ENCODE measurements at places on chromosomes 3 and 15.

DNA sequence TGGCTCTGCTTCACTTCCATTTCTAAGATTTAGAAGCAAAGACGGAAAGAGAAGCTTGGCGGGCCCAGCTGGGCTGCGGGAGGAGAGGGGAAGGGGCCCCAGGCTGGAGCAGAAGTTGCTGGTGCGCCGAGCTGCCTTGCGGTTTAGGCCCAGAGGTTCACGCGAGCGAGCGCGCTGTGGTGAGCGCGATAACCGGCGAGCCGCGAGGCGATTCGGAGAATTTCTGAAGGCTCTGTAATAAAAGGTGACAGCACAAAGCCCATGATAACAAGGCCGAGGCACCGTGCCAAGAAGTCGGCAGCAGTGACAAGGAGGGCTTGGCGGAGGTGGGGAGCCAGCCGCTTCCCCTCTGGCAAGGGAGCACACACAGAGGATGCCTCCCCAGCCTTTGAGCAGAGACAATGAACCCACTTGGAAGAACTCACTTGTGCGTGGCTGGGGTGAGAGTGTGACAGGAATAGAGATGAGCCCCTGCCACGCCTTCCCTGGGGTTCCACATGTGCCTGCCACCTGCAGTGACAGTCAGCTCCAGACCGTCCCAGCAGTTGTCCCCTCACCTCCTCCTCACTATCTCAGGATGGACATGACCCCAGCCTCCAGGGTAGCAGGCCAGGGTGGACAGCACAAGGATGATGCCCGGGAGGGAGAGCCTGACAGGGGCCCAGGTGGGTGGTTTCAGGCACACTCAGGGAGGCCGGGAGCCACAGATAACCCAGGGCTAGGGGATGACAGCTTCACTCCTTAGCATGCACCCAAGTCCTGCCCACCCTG, 315.2 kb downstream of the UACA start:
- DNase-seq, result peak; percentile 34

DNA sequence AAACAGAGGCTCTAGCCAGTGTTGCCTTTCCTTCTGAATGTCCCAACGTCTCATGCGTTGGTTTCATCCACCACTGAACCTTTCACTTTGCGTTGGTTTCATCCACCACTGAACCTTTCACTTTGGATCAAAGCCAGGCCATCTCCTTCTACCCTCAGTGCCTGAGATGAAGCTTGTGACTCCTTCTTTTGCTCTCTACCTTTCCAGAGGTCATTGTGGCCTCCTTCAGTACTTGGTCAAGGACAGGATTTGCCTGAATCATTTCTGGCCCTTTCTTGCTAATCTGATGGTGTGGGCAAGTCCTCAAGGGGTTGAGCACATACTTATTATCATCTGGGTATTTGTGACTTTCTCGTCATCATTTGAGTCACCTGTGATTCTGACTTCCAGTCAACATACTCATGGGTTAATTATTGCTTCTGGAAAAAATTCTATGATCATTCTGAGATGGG, 50.0 kb downstream of the SELENOT start:
- no peak for DNase-seq

GRCh38 chr3:74004386-74004785, 379.6 kb upstream of the PDZRN3 start:
- no peak for DNase-seq

- no peak for DNase-seq
Observed at GRCh38 chr3:101379658-101380376, 59.4 kb upstream of the IMPG2 start.

GRCh38 chr3:171847133-171847532, 4.0 kb downstream of the TMEM212 start:
- no peak for DNase-seq

DNA sequence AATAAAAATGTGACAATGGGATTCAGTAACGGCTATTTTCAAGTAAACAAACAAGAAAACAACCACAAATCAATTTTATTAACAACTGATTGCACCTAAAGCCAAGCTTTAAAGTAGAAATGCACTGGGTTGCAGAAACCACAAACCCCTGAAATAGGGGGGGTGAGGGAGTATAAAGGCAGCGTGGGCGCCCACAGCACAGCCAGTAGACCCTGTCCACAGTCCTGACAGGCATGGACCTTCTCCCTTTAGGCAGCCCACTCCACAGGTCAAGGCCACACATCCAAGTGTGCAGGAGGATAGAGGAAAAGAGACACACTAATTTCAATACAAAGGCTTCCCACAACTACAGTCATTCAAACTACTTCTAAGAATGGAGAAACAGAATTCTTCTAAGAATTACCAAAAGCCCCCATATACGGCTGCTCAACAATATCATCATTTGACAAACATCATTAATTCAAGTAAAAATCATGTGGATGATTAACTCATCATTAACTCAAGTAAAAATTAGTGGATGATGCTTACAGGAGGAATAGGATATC, 48.7 kb downstream of the CHSY1 start:
- DNase-seq, result no peak

DNA sequence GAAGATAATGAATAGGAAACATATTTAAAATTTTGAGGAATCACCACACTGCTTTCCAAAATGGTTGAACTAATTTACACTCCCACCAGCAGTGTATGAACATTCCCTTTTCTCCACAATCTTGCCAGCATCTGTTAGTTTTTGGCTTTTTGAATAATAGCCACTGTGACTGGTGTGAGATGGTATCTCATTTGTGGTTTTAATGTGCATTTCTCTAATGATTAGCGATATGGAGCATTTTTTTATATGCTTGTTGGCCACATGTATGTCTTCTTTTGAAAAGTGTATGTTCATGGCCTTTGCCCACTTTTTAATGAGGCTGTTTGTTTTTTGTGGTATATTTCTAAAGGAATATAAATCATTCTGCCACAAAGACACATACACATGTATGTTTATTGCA, 166.3 kb downstream of the NECTIN3 start:
- no peak for DNase-seq

- DNase-seq, result no peak
Observed at GRCh38 chr15:26394801-26395200, 378.1 kb downstream of the GABRB3 start.

DNA sequence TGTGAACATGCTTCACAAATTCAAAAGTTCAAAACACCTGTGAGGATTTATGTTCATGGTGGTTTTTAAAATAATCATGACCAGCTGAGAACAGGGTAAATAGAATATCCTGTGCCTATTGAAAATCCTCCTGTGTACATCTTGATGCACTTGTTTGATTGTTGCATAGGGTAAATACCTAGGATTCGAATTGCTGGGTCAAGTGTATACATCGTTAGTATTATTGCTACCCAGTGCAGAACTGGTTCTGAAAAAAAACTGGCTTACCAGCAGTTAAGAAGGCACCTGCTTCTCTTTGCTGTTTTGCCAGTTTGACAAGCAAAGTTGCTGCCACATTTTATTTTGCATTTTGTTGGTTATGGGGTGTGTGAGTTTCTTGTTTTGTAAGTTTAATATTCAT, 272.6 kb downstream of the CLSTN2 start:
- no peak for DNase-seq

GRCh38 chr15:75712668-75713337, at the start of gene CSPG4:
Gene CSPG4 (minus strand): TSS chr15:75712848. CDS start chr15:75712755, 93 bp downstream.
- DNase-seq, result no peak

DNA sequence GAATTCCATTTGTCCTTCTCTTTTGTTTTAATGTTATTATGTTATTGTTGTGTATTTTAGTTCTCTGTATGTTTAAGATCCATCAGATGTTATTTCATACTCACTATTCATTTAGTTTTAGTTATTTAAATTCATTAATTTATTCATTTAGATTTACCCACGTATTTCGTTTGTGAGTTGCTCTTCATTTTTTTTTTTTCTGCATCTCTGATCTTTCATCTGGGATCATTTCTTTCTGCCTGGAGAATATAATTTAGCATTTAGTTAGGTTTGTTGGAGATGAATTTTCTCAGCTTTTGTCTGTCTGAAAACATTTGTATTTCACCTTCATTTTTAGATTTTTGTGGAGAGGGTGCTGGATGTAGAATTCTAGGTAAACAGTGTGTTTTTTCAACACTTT, 12.9 kb downstream of the NEO1 start:
- no peak for DNase-seq

DNA sequence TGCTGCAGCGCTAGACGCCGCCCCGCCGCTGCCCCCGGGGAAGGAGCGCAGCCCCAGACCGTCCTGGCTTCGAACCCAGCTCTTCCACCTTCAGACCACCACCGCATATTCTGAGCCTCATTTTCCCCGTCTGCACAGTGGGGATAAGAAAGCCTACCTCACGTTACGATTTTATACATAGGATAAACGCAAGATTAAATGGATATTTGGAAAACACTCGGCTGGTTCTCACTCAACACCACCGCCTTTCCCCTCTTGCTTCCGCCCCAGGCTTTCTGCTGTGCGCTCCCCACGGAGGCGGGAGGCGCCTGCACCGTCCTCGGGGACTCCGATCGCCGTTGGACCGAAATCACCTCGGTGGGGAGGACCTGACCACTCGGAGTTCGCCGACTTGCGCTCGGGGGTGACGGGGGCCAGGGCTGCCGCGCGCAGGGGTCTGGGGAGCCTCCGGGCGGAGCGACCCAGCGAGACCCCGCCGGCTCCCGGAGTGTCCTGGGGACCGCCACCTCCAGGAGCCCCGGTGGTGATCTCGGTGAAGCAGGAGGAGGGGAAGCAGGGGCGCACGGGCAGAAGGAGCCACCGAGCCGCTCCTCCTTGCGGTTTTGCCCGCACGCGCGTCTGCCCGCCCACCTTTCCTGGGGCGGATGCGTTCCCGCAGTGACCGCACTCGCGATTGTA, 4.0 kb downstream of the FBXL22 start:
- DNase-seq, result peak; percentile 56

DNA sequence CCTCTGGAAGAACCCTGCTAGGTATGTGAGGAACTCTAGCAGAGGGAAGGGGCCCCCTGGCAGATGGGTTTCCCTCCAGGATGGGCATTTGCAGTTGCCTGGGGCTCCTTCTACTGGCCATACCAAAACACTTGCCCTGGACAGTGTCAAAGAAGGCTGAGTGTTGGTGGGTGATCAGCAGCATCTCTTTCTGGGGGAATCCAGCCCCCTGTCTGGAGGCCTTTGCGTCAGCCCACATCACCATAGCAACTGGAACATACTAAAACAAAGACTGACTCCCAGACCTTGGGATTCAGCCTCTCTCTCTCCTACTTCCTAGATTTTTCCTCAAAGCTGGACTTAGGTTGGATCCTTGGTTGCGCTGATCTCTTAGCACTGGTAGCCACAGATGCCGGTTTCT, 8.1 kb downstream of the CEMIP start:
- no peak for DNase-seq

DNA sequence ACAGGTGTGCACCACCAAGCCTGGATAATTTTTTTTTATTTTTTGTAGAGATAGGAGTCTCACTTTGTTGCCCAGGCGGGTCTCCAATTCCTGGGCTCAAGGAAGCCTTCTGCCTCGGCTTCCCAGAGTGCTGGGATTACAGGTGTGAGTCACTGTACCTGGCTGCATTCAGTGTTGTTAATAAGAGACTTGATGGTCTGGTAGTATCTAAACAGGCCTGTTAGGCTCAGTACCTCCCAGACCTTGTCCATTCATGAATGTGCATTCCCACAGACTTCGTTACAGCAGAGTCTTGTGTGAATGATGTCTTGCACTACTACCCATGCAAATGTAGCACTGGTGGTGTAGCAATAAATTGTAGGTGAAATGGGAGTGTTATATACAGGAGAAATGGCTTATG, 17.7 kb downstream of the CMTM8 start:
- DNase-seq, result no peak

DNA sequence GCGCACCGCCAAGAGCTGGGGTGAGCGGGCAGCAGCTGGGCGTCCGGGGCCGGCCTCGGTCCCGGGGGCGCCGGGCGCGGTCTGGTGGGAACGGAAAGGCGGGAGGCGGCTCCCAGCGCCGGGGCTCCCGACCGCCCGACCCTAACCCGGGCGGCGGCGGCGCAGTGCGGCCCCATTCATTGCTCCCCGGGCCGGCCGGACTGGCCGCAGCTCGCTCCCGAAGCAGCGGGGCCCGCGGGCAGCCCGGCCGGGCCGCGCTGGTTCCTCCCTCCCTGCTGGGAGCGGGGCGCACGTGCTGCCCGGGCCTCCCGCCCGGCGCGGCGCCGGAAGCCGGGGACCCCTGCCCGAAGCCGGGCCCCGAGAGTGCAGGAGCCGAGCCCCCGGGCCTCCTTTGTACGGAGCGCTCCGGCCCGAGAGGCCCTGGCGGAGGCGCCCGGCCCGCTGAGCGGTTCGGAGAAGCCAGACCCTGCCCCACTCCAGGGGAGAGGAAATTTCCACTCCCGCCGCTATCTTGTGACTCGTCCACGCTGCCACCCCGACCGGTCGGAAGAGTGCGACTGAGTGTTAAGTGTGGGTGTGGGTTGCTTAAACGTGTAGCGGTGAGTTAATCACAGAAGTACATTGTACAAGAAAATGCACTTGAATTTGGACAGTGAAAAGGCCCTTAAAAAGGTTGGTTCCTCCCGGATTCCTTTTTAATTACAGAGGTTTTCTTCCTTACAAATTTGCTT, 613 bp downstream of the ATP1B3 start:
- DNase-seq, result peak; percentile 67

GRCh38 chr3:11373235-11373634, 101.0 kb downstream of the ATG7 start:
- no peak for DNase-seq

- DNase-seq, result no peak
Observed at GRCh38 chr3:65595222-65596028, 443.3 kb downstream of the MAGI1 start.

- DNase-seq, result no peak
Observed at GRCh38 chr3:184691397-184692231, 20.2 kb downstream of the MAGEF1 start.

DNA sequence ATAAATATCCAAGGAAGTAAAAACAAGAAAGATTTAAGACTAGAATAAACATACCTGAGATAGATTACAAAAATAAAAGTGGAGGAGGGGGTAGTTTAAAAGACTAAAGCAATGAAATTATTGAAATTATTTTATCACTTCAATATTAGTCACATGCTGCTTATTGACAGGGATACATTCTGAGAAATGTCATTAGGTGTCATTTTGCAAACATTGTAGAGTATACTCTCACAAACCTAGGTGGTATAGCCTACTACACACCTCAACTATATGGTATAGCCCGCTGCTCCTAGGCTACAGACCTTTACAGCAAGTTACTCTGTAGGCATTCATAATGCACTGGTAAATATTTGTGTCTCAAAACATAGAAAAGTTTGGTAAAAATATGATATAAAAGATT, 77.1 kb upstream of the MLF1 start:
- no peak for DNase-seq

DNA sequence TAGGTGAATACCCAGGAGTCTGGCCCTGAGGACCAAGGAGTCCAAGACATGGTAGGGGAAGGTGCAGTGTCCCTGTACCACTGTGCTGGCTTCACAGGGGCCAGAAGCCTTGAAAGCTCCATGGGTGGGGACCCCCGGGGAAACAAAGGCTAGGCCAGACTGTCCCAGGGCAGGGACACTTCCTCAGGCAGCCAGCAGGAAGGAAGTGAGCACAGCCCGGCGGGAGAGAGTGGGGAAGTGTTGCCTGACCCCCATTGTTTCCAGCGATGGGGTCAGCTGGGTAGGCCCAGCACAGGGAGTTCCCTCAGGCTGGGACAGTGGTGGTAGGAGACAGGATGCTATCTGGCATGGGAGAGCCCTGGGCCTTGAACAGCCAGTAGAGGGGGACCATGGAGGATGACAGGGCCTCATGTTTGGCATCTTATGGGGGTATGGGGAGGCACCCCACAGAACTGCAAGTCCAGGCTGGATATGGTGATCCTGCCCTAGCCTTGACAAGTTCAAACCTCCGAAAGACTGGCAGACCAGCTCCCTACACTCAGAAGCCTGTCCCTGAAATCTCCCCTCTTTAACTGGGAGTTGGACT, 1.2 kb upstream of the HYAL2 start:
- DNase-seq, result no peak

GRCh38 chr3:23921052-23921511, 4.2 kb downstream of the RPL15 start:
- no peak for DNase-seq

All from stimulated activated CD4-positive, alpha-beta T cell treated with anti-CD3 and anti-CD28 coated beads, Interleukin-4, amount 100 ng/mL, for 1 hour (primary cell).